ENCODE measurements at places on chromosomes 1 and 21.

DNA sequence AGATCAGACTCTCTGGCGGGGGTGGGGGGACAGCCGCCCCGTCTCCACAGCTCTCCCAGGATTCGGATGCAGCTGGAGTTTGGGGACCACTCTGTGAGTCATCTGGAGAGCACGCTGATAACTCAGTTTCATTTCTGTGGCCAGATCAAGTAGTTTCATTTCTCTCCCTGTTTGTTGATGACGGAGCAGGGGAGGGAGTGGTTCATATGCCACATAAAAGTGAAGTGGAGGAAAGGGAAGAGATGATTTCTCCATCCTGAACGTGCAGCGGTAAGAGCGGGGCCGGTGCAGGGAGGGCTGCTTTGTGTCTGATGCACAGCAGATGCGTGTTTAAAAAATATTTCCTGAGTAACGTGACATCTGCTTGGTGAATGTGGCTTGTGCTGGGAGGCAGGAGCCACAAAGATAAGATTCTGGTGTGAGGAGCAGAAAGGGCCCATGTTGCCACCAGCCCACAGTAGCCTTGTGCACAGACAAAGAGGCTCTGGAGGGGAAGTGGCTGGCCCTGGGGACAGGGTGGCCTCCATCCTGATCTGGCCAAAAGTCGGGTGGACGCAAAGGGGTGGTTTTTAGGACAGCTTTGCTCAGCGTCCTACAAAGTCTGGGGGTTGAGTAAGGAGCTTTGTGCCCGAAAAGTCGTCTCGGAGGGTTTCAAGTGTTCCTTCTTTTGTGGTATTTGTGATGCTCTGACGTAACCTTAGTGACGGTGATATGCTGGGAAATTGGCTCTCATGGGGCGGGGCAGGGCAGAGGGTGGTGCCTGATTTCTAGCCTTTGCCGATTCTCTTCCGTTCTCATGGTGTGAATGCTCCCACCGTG, at the start of gene MX2:
MX2 (plus strand) TSS at position 242 of the 819 bp plus-strand sequence. CDS start 14,880 bp downstream, outside the sequence.
- DNase-seq, result peak; percentile 81

DNA sequence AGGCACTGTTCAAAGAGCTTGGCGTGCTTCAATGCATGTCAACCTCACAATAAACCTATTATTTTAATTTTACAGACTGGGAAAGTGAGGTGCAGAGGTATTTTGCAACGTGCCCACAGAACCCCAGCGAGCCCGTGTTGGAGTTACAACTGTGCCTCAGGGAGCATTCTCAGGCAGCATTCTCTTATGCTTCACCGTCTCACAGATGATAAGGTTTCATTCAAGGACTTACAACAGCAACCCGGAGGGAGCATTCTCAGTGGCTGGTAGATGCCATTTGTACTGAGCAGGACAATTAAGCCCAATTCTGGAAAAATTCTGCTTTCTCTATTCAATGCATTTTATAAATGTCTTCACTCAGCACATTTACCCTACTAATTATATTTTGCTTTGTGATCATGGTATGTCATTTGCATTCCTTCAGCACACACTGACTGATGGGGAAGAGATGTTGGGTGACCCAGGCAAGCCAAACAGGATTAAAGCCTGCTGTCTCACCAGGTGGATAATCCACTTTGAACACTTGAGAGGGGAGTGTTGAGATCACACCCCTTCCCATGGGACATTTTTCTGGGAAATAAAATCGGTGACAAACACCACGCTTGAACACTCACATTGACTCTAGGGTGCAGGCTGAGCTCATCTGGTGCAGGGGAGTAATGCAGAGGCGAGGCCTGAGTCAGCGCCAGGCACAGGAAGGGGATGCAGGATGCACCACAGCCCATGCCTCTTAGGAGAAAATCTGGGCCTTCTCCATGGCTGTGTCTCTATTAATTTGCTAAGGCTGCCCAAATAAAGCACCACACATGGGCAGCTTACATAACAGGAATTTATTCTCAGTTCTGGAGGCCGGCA, 113.9 kb downstream of the CLIC6 start:
- no peak for DNase-seq

- no peak for DNase-seq
Observed at GRCh38 chr1:60078182-60078581, 4.6 kb upstream of the C1orf87 start.

DNA sequence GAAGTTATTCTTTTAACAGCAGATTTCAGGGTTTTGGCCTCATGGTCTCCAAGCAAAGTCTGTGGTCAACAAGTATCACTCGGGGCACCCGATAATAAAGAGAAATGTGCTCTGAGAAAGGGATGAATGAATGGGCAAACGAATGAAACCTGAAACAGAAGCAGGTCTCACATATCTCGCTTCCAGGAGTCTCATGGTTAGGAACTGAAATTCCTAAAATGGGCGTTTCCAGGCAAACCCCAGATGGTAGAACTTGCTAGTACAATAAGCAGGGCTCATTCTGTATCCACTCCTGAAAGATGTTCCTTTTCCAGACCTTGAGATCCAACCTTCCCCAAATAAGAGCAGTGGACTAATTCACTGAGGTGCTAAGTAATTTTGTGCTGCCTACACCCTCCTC, 87.2 kb downstream of the LAMC2 start:
- DNase-seq, result no peak

GRCh38 chr1:216723274-216723780, at the start of gene ESRRG:
Gene ESRRG, minus strand, starts transcription at chr1:216723429. Its CDS starts 130 bp downstream, at chr1:216723299.
- DNase-seq, result peak; percentile 60

DNA sequence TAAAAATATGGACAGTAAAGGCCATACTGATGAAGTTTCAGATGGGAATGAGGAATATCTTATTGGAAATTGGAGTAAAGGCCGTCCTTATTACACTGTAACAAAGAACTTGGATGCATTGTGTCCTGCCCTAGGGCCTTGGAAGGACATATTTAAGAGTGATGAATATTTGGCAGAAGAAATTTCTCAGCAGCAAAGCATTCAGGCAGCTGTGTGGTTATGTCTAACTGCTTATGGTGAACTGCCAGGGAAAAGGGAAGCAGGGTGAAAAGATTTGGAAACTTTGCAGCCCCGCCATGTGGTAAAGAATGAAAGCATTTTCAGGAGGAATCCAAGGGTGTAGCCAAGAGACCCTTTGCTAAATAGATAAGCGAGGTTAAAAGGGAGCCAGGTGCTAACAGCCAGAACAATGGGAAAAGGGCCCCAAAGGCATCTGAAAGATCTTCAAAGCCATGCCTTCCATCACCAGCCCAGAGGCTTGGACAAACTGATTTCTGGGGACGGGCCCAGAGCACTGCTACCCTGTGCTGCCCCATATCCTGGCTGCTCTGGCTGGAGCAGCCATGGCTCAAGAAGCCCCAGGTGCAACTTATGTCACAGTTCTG, 200.0 kb downstream of the PTPRU start:
- DNase-seq, result no peak

- no peak for DNase-seq
Observed at GRCh38 chr1:119101563-119101962, 38.9 kb downstream of the WARS2 start.

GRCh38 chr1:58190267-58190988, 356.1 kb downstream of the OMA1 start:
- DNase-seq, result peak; percentile 35

DNA sequence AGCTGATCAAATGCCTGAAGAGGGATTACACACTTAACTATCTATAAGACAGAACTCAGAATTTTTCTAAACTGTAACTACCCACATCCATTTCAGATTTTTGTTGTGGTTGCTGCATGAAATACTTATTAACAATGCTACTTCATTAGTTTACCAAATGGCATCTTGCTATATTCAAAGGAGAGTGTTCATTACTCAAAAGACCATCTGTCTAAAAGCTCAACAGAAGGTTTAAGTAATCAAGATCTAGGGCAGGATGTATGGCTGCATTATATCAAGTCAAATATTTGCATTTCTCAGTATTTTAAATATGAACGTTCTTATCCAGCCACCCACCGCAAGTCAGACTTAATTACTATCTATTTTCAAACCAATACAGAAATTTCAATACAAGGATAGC, 79.9 kb downstream of the SIPA1L2 start:
- DNase-seq, result no peak

DNA sequence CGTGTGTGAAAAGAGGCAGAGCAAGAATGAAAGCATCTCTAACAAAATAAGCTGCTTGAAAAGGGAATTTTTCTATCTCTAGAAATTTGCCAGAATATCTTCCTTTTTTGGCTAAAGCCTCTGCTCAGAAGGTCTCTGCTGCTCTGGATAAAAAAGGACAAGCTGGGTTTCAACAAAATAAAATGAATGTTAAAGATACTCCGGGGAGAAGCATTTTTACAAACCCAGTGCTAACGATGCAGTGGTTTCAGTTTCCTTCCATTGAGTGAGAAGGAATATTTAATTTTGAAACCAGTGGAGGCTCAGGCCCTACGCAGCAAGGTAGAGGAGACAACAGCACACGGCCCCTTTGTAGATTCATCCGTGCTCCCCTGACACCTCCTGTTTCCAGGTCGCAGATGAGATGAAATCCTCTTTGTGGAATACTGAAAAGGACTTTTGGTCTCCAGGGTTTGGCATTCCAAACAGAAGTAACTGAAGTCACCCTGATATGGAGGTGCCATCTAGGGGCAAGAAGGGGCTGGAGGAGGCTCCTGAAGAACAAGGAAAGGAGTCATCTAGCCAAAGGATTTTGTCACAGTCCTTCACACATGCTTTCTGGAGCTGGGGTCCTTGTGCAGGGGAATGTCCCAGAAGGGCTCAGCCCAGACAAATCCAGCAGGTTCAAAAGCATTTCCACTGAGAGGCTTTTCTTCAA, 65.7 kb upstream of the SYT6 start:
- DNase-seq, result no peak

- DNase-seq, result no peak
Observed at GRCh38 chr1:220711056-220711809, 21.1 kb downstream of the C1orf115 start.

DNA sequence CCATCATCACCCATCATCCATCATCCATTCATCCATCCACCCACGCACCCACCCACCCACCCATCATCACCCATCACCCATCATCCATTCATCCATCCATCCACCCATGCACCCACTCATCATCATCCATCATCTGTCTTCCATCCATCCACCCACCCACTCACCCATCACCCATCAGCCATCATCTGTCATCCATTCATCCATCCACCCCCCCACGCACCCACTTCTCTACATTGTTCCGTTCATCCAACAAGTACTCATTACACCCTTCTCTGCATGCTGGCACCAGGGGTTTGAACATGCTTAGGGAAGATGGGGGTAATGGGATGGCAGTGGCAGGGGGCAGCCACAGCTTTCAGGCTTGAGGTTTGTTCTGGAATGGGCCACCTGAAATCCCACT, 82.1 kb downstream of the ADARB1 start:
- no peak for DNase-seq

DNA sequence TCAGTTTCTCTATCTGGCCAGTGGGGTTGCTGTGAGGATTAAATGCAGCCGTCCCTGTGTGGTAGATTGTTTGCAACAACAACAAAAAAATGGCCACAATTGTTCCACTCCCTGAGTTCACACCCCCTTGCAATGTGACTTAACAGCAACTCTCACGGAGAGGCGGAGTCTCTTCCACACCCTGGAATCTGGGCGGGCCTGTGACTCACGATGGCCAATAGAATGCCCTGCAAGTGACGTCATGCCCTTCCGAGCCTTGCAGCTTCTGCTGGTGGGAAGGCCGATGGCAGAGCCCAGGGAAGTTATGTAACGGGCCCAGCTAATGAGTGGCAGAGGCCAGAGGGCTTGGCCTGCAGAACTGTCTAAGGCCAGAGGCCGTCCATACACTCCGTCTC, 87.9 kb downstream of the RIPK4 start:
- peak; percentile 93 for DNase-seq

DNA sequence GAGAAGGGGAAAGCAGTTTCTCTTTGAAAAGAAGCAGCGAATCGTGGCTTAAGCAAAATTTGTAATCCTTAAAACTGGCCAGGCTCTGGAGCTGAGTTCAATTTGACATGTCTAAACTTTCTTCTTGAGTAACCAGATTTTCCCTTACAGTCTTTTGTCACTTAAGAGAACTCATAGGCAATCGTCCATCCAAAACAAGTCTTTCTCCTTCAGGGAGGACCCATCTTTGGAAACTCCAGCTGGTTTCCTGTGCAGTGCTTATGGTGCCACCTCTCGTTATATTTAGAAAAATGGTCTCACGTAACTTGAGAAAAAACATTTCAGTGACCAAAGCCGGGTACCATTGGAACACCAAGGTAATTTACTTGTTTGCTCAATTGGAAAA, 1.8 kb upstream of the PTTG1IP start:
- peak; percentile 25 for DNase-seq

- DNase-seq, result no peak
Observed at GRCh38 chr1:155463865-155464650, 98.5 kb downstream of the ASH1L start.

GRCh38 chr1:215612391-215612790, 45.3 kb downstream of the KCTD3 start:
- DNase-seq, result no peak

GRCh38 chr1:52674497-52675384, 23.4 kb downstream of the COA7 start:
- no peak for DNase-seq

DNA sequence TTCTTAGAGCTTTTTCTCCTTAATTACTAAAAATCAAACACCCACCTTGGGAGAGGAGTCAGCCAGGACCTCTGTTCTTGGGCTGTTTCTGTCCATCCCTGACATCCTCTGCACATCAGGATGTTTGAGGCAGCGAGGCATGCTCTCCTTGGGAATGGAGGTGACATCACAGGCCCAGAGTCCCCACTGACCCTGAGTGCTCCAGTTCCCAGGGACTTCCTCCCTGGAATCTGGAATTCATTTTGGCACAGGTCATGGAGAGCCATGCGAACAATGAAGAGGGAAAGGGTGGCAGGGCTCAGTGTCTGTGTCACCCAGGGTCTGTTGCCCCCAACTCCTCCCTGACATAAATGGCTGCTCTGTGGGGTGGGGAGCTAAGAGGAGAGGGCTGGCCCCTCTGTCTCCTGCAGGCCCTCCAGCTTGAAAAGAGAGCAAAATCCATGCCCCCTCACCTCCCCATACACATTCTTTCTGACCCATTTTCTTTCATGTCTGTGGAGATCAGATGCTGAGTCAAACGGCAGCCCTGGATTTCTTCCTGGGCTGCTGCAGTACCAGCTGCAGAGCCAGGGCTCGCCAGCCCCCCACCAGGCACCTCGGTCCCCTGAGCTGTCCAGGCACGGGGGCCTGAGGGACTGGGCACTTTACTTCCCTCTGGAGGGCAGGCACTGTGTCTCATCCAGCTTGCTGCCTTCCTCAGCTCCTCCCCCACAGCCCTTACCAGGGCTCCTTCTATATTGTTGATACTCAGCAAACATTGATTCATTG, 102.0 kb downstream of the NMNAT2 start:
- DNase-seq, result no peak

GRCh38 chr1:109712321-109712864, 342 bp downstream of the GSTM5 start:
- no peak for DNase-seq

GRCh38 chr1:217021956-217022355, 298.7 kb upstream of the ESRRG start:
- no peak for DNase-seq

DNA sequence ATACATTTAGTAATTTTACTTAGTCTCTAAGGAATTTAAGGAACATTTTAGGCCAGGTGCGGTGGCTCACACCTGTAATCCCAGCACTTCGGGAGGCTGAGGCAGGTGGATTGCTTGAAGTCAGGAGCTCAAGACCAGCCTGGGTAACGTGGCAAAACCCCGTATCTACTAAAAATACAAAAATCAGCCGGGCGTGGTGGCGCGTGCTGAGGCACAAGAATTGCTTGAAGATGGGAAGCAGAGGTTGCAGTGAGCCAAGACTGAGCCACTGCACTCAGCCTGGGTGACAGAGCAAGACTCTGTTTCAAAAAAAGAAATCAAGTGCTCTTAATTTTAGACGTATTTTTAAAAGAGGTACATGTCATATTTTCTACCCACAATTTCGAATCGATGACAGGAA, 3.3 kb downstream of the NDC1 start:
- DNase-seq, result no peak

Measured in heart left ventricle (tissue), 16 donors.